ENCODE measurements at places on chromosomes 16 and 17.

DNA sequence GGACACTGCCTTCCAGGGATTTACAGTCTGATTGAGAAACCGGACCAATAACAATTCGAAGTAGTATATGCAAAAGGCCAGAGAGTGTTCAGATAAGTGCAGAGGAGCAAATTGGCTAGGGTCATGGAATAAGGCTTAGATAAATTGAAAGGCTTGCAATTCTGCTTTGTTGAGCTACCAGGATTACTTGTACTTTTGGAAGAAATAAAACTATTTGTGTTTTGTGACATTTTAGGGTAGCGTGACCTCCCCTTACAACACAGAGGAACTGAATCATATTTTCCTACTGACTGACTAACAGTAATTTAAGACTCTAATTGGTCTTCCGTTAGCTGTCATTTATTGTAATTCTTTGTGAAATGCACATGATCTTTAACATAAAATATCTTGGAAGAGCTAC is 104.7 kb downstream of the PITPNC1 start:
- peak; percentile 84 for DNase-seq

- no peak for DNase-seq
Measured at GRCh38 chr16:79863128-79864031, 262.8 kb upstream of the MAF start.

- peak; percentile 62 for DNase-seq
Measured at GRCh38 chr16:77711775-77712174, 10.5 kb upstream of the NUDT7 start.

DNA sequence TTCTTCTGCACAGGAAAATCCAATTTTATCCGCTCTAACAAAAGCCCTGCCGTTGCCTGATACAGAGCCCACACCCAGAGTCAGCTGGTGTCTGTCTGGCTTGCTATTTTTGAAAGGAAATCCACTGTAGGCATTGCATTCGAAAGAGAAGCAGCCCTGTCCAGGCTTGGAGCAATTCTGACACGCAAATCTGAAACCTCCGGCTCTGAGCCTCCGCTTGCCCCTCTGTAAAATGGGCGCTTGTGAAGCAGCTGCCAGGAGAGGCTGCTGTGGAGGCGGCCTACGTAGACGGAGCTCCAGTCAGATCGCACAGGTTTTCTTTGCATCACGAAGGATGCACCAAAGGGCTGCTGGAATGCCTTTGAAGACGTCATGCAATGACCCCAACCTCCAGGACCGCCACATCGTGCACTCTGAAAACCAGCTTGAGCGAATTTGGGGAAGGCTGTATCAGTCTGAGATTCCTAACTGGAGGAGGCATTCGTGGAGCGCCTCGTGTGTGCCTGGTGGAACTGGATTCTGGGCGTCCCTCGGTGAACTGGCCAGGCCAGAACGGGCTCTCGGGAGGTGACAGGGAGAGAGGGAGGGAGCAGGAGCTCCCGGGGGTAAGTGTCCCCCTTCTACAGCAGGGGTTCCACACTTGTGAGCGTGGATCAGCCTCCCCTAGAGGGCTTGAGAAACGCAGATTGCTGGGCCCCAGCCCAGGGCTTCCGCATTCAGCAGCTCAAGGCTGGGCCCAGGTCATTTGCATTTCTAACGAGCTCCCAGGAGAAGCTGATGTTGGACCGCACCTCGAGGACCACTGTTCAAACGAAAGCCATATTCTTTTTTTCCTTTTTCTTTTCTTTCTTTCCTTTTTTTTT is 215.5 kb downstream of the MRTFB start:
- no peak for DNase-seq

DNA sequence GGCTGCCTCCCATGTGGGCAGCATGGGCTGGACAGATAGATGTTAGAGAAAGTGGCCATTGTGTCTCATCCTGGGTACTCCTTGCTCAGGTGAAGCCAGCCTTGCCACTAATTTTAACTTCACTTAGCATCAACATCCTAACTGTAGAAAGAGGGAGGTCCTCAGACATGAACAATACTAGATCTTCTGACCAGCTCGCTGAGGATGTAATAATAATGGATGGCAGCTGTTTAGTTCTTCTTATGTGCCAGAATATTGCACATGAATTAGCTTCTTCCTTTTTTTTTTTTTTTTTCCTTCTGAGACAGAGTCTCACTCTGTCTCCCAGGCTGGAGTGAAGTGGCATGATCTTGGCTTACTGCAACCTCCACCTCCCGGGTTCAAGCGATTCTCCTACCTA is 232.4 kb downstream of the CCDC182 start:
- DNase-seq = no peak

DNA sequence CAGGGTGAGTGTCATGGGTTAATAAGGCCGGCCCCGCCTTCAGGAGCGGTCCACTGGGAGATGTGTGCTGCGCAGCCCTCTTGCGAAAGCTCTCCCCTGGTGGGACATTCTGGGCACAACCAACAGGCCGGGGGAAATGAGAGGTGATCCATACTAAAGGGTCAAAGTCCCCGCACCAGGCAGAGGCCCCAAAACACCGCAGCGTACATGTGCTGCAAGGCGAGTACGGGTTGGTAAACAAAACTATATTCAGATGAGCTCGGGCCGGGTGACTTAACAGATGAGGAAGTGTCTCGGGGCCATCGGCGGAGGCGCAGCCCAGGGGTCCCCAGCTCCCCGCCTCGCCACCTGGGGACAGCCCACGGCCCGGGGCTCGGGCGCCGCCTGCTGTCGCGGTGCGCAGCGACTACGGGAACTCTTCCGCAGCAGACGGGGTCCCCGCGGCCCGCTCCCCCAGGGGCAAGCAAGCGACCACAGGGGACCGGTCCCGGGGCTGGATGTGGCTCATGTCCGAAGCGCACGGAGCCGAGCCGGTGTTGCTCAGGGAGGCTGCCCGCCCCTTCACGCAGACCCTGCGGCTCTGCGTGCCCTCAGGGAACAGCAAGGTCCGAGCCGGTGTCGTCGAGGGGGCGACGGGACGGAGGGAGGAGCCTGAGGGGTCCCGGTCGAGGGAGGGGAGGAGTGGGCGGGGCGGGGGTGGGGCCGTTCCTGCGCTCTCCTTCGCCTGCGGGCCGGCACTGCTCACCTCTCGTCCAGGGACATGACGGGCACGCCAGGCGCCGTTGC is at the start of gene RAB37:
TSS of gene RAB37 (plus strand) at position 744 of the 786 bp plus-strand sequence. CDS start at position 761, 17 bp downstream.
- no peak for DNase-seq

DNA sequence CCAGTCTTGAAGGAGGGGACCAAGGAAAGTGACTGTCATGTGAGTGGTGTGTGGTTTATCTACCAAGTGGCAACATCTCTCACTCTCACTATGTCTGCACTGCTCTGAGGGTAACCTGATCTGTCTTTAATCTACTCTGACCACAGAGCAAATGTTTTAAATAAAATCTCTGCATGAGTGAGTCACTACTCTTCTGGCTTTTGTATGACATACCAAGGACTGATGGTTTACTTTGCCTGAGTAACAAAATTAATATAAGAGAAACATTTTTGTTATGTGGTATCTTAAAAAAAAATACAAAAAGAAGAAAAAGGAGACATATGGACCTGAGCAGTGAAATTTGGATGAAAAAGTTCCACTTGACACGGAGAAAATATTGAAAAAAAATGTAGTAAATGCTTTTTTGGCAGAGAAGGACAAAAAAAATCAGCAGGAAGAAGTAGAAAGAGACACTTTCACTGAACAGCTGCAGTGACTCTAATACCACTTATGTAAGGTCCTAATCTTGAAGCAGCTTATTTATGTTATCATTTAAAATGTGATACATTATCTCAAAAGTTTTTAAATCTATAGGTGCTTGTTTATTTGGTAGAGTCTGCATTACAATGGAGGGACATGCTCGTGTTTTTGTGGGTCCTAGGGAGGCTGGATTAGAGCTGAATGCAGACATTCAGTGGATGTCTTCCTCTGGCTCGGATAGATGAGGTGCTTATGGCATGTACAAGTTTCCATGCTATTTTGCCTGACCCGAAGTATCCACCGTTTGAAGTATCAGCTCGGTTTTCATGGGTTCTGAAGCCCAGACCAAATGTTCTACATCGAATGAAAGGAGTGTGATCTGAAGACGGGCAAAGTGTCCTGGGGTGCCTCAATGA is 240.7 kb downstream of the MAP2K6 start:
- peak; percentile 94 for DNase-seq

- no peak for DNase-seq
Measured at GRCh38 chr16:53985861-53986260, 281.9 kb downstream of the FTO start.

- no peak for DNase-seq
Measured at GRCh38 chr16:11142951-11143350, 113.1 kb downstream of the SOCS1 start.

DNA sequence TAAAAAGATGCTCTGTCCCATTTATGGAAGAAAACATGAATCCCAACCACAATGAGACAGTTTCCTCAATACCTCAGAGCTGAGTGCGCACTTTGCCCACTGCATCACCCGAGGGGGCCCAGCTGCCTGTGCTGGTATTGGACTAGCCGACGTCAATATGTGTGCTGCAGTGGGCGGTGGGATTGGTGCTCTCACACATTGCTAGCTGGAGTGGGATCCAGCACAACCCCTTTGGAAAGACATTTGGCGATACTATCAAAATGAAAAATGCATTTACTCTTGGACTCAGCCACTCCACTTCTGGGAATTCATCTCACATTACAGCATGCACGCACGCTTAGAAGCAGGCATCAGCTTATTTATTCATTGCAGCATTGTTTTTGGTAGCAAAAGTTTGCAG is 289.2 kb upstream of the FOXF1 start:
- DNase-seq = no peak

DNA sequence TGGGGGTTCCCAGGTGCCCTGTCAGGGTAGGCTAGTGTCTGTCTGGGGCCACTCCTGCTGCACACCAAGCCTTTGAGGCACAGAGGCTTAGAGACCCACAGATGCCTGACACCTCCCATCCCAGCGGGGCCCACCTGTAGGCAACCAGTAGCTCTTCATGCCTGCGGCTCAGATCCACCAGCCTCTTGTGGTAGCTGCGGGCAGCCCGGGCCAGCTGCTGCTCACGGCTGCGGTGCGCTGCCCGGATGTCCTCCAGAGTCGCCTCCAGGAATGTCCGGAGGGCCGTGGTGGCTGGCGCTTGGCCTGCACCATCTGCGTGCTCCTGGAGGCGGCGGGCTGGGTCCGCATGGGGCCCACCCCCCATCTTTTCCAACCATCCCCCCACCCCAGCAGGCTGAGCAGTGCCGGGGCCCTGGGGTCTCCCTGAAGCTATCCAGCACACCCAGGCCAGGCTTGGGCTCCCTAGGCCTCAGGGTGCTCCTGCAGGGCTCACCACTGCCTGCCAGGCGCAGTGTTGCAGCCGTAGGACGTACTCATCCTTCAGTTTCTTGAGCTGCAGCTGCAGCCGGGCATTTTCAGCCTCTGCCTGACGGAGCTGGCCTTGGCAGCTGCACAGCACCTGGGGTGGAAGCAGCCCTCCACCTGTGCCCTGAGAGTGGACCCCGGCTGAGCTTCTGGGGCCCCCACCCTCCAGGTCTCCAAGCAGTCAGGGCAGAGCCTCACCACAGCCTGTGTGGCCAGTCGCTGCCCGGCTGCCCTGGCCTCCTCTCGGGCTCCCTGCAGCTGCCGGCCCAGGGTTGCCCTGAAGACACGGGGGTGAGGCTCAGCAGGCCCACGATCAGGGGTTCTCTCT is 1.8 kb downstream of the CCDC78 start:
- DNase-seq = no peak

DNA sequence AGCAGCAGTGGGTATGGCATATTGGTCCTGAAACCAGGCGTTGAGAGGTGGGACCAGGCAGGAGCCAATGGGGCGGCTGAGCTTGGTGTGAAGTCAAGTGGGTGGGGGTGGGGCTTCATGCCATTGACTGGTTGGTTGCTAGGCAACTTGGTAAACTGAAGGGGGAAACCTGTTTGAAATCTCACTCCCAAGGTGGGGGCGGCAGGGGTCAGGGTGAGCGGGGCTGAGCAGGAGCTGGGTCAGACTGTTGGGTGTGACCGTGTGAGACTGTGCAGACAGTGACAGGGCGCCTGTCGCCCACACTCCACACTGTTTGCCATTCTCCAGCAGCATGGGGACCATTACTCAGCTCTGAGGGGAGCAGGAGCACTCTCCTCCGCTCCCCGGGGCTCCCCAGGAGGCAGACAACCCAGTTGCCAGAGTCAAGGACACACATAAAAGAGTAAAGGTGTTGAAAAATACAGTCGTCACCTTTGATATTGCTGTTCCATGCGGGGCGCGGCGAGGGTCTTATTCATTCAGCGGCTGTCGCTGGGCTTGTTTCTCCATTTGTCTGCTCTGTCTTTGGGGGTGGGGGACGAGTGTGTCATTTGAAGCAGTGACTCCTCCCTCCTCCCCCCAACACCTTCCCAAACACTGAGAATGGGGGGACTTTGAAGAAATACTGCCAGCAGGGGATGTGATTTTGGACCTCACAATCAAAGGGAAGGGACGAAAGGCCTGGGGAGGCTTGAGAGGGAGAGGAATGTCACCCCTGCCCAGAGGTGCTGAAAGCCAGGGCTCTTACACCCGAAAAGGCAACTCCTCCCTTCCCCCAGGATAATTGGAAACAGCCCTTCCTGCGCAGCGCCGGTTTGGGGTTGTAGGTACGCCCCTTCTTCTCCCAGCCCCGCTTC is 1.2 kb upstream of the EFNB3 start:
- DNase-seq = peak; percentile 63

GRCh38 chr17:72244494-72244893 is 123.7 kb downstream of the SOX9 start:
- DNase-seq = peak; percentile 54

- peak; percentile 59 for DNase-seq
Measured at GRCh38 chr17:42744283-42744805, 496 bp downstream of the EZH1 start.

DNA sequence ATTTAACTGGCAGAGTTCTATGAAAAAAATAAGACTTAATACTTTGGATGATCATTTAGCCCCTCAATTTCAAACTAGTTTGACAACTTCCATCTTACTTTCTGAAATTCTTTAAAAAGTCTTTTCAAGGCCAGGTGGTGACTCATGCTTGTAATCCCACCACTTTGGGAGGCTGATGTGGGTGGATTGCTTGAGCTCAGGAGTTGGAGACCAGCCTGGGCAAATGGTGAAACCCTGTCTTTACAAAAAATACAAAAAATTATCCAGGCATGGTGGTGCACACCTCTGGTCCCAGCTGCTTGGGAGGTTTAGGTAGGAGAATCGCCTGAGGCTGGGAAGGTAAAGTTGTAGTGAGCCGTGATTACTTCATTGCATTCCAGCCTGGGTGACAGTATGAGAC is 154.4 kb downstream of the TANC2 start:
- DNase-seq = peak; percentile 66

DNA sequence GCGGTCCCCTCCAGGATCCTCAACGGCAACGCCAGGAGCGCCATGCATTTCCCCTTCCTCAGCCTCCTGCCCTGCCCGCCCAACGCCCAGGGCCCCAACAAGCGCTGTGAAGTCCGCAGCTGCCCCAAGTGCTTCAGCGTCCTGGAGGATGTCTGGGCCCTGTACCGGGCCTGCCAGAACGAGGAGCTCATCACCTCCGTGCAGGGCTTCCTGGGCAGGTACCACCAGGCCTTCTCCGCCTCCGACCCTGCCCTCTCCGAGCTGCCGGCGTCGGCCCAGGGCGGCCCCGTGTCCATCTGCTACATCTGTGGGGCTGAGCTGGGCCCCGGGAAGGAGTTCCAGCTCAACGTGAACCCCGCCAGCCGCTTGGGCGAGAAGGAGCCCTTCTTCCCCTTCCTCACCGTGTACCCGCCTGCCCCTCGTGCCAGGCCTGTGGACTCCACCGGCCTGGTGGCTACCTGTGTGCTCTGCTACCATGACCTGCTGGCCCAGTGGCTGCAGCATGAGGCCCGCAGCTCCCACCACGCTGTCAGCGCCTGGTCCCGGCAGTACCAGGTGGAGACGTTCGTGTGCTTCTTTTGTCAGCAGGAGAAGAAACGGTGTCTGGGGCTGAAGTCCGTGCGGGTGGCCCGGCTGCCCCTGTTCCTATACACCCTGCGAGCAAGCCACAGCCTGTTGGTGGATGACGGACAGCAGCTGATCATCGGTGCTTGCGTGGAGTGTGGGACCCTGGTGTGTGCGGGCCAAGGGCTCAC is 58.9 kb upstream of the CIBAR2 start:
- no peak for DNase-seq
